NB4 (cell line): ENCODE measurements at places on chromosomes 11 and 22.
A peak's percentile ranks its signal among the peaks of the same experiment; 100 is the strongest.

DNA sequence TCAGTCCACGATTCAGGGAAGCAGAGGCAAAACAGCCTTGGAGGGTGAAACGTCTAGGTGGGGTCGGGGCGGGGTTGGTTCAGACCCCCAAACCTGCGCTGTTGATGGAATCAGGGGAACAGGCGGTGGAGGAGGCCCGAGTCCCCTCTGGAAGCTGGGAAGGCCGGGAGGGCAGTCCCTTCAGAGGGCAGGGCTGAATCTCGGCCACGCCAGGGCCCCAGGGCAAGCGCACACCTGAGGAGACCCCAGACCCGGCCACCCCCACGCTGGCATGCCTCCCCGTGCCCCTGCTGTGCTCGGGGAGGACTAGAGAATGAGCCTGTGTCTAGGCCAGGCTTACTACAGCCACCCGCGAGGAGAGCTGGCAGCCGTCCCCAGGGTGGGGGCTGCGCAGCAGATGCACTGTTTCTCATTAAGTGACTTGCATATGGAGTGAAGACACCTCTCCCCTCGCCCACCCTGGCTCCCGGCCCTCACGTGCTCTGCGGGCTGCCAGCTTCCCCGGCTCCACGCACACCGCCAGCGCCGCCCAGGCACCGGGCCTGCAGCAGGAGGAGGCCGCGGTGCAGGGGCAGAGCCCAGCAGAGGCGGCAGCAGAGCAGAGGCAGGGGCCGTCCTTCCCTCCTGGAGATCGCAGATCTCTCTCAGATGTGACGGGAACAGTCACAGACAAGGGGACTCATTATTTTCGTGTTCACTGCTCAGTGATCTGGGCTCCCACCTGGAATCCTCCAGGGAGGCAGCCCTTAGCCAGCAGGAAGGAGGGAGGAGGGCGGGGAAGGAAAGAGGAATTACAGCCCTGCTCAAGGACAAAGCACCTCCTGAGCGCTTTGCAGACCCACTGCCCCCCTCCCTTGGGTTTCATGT, 47.1 kb upstream of the OPCML start:
- DNase-seq = no peak

DNA sequence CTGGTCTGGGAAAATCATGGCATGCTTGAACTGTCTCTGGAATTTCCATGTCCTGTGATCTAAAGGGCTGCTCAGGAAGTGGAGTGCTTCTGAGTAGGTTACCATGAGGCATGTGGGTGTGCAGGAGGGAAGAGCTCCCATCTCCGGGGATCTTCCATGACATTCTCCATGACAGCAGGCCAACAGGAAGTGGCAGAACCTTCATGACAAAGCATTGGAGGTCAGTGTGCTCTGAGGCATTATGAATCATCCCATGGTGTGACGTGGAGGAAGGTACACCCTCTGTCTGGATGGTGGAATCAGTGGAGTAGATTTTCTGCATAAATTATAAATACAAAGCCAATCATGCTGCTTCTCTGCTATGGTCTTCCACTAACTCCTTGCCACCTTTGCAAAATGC, 139.6 kb upstream of the E2F8 start:
- peak; percentile 46 for DNase-seq

DNA sequence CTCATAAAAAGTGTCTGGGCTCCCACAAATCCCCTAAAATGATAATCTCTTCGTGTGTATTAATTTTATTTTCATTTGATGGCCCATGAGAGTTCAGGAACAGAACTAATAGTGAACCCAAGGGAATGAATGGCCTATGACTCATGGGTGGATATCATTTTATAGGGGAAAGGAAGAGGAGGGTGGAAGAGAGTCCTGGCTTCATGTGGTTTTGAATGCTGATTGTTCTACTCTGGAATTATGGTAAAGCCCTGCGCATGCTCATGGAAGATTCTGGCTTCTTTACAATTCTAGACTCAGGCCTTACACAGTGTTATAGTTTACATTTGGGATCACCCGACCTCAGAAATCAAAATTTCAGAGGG, 35.2 kb downstream of the MAML2 start:
- peak; percentile 25 for DNase-seq

DNA sequence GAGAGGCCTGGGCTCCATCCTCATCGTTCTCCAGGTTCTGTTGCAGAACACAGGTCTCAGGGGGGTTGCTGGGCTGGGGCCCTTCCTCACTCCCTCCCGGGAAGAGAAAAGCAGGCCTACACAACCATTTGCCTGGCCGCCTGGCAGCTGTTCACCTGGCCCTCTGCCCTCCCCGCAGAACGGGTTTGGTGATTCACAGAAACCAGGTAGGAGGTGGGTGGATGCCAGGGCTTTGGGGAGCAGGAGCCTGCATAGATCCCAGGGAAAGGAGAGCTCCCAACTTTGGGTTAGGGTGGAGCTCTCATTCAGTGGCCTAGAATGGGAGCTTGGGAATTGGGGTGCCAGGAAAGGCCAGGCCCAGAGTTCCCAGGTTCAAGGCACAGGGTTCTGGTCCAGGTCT, 995 bp downstream of the TMEM134 start:
- DNase-seq = no peak

GRCh38 chr11:112778091-112778876, 182.9 kb upstream of the NCAM1 start:
- no peak for DNase-seq

GRCh38 chr11:64000026-64000739, 13.9 kb downstream of the OTUB1 start:
- DNase-seq = no peak

DNA sequence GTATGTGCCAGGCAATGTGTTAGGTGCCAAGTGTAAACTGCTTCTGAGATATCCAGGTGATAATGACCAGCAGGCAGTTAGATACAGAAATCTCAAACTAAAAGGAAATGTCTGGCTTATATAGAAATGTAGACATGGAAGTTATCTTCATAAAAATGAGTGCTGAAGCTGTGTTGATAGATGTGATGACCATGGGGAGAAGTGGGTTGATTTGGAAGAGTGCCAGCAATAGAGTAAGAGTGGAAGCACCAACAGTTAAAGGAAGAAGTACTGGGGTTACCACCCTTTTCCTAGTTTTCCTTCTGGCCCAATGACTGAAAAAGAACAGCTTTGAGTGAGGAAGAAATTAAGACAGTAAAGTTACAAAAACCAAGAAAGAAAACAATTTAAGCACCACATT, 68.5 kb downstream of the C2CD3 start:
- no peak for DNase-seq
